Activated CD4-positive, CD25-positive, alpha-beta regulatory T cell treated with anti-CD3 and anti-CD28 coated beads, Interleukin-2, amount 50 U/mL, for 72 hours (primary cell): ENCODE measurements at places on chromosomes 12 and 14.
A peak's percentile ranks its signal among the peaks of the same experiment; 100 is the strongest.

DNA sequence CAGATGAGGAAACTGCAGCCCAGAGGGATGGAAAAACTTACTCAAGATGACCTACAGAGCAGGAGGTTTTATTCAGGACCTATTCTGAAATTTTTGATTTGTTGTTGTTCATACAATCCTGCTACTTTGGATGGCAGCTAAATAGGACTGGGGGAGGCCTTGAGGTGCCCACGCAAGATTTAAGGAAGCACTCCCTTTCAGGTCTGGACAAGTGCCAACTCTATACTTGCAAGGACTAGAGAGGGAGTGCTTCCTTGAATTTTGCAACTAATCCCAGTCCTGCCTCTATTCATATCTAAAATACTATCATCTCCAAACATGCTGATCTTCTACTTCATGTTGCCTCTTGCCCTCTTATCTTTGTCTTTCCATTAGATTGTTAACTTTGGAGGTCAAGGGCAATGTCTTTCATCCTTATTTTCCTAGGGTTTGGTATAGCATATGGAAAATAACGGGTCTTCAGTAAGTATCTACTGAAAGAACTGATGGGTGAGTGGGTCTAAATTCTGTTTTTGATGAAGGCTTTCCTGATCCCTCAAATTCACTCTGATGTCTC lies 28.6 kb upstream of the PPM1H start:
- DNase-seq: no peak

DNA sequence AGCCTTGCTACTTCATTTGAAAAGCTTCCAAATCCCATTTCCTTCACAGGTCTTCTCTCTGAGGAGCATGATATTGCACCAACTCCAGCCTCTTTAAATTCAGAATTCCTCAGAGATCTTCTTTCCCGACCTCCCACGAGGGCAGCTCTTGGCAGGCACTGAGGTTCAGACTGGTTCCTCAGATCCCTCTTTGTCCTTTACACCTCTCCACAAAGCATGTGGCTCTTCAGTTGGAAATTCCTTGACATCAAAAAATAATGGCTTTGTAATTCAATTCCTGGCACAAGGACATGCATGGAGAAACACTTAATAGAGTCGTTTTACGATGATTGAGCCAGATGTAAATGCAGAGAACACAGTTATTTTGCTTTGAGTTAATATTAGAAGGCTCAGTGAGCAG lies 63.2 kb upstream of the TMX1 start:
- no peak for DNase-seq

DNA sequence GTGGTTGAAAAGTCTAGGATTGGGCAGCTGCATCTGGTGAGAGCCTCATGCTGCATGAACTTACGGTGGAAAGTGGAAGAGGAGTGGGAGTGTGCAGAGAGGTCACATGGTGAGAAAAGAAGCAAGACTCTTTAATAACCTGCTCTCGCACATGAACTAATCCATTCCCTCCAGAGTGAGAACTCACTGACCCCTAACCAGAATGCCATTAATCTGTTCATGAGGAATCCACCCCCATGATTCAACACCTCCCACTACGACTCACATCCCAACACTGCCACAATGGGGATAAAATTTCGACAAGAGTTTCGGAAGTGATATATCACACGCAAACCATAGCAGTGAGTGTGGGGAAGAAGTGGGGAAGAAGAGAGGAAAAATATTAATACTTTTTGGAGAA lies 377.4 kb downstream of the NAV3 start:
- no peak for DNase-seq

DNA sequence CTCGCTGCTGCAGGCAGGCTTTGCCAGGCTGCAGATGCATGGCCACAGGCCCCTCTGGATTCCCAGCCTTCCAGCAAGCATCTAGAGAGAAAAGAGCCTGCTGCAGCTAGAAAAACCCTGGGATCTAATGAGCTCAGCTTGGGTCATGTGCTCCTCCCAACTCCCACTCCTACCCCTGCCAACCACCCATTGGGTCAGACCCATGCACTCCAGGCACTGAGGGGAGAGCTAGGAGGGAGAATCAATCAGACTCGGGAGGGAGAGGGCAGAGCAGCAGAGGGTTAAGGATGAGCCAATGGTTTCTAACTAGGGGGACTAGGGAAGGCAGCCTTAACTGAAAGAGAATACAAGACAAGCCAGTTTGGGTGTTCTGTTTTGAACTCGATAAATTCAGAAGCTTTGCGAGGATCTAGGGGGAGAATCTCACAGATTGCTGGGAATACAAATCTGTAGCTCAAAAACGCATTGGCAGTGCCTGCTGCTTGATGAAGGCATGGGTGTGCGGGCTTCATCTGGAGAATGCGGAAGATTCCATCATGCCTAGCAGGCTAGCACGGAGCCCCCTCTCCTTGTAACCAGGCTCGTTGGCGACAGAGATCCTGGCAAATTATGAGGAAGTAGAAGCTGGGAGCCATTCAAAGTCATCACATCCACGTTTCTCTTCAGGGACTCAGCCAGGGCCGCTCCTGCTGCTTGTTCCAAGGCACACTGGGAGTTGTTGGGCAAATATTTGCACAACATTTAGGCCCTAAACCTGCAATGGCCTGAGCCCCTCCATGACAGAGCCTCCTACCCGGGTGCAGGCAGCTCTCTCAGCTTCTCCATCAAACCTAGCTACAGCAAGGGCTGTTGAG lies 56.4 kb downstream of the VCPKMT start:
- peak; percentile 23 for DNase-seq

- no peak for DNase-seq
Measured at GRCh38 chr12:78241446-78241845, 410.8 kb downstream of the NAV3 start.

DNA sequence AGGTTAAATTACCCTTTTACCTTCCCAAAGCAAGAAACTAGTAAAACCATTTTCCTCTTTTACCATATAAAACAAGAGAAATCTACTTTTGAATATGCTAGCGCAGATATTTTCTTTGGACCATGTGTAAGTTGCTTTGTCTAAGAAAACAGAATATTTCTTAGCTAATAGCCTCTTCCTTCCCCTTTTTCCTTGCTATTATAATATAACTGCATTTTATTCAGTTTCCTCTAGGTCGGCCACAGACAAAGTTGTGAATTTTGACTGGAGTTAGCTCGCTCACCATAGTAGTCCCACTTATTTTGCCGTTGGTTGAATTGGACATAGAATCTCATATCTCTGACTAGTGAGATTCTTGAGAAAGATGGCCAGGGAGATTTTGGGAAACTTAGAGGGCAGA lies 115.6 kb downstream of the PLEKHA5 start:
- no peak for DNase-seq

- DNase-seq: no peak
Measured at GRCh38 chr12:38915429-38916182, 10.2 kb upstream of the CPNE8 start.

DNA sequence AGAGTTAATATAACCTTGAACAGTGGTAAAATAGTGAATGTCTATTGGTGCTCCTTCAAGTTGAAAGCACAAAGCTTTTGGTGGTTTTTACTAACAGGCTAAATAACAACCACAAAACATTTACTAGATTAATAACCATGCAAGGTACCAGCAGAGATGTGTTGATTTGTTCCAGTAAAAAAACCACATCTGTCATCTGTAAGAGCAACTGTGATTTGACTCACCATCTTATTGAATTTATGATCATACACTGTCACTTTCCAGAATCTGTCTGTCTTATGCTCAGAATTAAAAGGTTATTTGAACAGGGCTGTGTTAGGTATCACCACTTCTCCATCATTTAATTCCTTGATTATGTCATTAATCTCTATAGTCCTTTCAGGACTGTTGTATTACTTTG lies 107.0 kb upstream of the PTHLH start:
- no peak for DNase-seq
